ENCODE measurements at places on chromosomes 16 and 17.

- peak; percentile 29 for DNase-seq
These were observed 1.1 kb downstream of the CHTF8 start for GRCh38 chr16:69131167-69131838.

DNA sequence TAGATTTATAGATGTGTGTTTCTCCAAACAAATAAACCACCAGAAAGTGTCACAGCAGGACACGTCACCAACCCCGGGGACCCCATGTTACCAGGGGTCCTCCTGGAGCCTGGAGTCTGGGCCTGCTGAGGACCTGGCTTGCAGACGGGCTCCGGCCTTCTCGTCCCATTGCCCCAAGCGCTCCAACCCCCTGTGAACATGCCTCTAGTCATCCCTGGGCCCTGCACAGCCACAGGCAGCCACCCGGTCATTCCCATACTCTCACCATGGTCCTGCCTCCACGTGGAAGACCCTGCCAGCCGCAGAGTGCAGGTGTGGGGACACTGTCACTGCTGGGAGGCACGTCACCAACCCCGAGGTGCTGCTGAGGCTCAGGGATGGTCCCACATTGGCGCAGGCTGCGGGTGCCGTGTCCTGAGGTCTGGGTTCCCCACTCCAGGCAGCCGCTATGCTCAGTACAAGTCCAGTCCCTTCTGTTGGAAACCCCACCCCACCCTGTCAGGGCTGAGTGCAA lies 4.5 kb downstream of the SECTM1 start:
- DNase-seq = no peak

DNA sequence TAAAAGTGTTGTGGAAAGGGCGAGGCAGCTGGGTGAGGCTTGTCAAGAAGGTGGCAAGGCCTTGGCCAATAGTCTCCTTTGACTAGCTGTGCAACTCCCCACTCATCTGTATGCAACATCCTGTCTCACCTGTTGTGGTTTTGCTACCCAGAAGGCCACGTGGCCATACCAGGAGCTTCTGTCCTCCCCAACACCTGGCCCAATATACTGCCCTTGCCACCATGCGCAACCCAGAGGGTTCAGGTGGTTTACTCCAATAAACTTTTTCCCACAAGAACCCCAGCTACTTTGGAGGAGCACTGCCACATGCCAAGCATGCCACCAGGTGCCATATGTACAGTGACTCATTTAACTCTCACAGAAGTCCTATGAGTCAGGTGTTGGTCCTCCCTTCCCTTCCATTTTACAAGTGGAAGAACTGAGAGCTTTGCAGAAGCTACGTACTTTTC lies 10.2 kb downstream of the MYO19 start:
- no peak for DNase-seq

- no peak for DNase-seq
These were observed 140.8 kb downstream of the PRKCA start for GRCh38 chr17:66443166-66443565.

- DNase-seq = no peak
These were observed 76.2 kb upstream of the CDC42EP4 start for GRCh38 chr17:73387746-73388577.

- no peak for DNase-seq
These were observed 955 bp downstream of the HOXB13 start for GRCh38 chr17:48727415-48728175.

DNA sequence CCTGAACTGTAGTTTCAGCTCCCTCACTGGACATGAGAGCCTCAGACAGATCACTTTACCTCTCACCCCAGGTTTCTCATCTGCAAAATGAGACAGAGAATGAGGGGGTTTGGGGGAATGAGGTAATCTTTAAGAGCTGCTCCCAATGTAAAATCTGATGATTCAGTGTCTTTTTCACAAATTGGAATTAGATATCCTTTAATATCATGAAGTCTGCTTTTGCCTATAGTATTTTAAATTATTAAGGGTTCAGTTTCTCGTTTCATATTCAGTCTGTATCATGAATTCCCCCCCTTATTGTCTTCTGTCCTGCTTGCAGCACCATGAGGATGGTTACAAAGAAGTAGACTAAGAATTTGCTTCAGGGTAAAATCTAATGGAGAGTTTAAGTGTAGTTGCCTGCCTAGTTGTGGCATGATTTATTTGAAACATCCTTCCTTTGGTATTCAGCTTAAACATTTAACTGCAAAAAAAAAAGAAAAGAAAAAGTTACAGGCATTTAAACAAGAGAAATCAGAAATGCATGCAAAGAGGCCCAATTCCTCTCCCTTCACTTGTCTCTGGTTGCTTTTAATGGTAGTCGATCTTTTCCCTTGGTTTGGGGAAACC lies 77.3 kb downstream of the WNT3 start:
- no peak for DNase-seq

DNA sequence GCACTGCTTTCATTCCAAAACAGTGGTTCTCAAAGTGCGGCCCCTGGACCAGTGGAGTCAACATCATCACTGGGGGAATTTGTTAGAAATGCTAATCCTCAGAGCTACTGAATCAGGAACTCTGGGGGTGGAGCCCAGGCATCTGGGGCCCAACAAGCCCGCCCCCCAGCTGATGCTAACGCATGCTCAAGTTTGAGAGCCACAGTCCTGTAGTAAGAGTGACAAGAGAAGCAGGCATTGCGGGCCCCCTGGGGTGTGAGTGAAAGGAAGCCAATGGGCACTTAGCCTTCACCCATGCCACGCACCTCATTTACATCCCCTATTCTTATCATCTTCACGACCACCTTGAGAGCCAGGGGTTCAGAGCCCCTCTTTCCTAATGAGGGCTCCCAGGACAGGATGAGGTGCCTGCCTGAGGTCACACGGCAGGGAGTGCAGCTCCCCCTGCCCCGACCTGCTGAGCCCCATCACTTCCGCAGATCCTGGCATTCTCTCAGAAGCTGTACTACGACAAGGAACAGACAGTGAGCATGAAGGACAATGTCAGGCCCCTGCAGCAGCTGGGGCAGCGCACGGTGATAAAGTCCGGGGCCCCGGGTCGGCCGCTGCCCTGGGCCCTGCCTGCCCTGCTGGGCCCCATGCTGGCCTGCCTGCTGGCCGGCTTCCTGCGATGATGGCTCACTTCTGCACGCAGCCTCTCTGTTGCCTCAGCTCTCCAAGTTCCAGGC lies 9.1 kb downstream of the CA4 start:
- no peak for DNase-seq

Measured in pons (tissue), 1 donor.